Left renal cortex interstitium (tissue), 4 donors: ENCODE measurements at places on chromosomes 4 and X.

DNA sequence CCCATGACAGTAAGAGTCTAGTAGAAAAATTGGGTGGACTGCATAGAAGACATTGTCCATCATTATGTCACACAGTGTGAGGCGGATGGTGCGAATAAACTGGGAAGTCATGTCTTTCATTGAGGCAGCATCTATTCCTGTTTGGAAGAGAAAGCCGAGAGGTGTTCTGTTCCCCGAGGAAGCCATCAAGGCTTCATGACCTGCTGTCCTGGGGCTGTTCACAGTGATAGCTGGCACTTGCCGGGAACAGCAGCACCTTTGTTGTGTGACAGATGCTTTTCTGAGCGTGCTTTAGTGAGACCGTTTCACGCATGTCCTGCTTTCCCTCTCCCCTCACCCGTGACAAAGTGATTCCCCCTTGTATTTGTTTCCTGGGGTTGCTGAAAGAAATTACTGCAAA is 20.3 kb downstream of the RGS12 start:
- DNase-seq: no peak

GRCh38 chrX:153659268-153659667 is 12.3 kb downstream of the DUSP9 start:
- no peak for DNase-seq

- DNase-seq: peak; percentile 63
Measured at GRCh38 chrX:155767051-155767875, 113.9 kb upstream of the VAMP7 start.

DNA sequence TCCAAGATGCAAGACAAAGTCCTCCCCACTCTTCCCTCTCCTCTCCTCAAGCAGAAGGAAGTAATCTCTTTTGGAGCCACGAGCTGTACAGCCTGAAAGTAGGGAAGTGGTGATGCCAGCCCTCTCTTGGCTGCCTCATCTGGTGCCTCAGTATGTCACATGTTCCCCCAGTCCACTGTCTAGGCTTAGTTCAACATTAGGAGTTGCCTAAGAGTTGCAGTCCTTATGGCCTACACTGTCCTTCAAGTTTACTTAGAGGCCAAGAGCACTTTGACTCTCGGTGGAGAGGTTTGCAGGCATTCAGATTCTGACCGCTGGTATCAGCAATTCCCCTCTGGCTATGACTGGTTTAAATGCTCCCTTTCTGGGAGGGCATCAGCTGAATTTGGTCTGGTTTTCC is 735.6 kb downstream of the GLUD2 start:
- DNase-seq: no peak

GRCh38 chr4:168917138-168917779 is 92.8 kb downstream of the CBR4 start:
- DNase-seq: no peak

GRCh38 chr4:1413687-1414479 is 7.6 kb upstream of the NKX1-1 start:
- no peak for DNase-seq

GRCh38 chr4:48153791-48154550 is 19.9 kb upstream of the TXK start:
- no peak for DNase-seq

DNA sequence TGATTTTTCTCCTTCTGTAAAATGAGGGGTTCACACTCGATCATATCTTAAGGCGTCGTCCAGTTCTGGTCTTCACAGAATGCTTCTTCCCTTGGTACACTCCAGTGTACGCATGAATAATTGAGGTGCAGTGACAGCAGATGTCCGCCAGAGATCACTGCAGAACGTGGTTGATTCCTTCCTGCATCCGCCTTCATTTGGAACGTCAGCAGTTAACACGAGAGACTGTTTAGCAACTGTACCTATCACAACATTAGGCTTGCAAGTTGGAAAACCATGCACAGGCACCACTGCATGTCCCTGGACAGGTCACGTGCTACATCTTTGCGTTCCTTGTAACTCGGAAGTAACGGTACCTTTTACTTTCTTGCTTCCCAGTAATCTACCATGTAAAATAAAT is 66.0 kb upstream of the GEMIN8 start:
- no peak for DNase-seq

DNA sequence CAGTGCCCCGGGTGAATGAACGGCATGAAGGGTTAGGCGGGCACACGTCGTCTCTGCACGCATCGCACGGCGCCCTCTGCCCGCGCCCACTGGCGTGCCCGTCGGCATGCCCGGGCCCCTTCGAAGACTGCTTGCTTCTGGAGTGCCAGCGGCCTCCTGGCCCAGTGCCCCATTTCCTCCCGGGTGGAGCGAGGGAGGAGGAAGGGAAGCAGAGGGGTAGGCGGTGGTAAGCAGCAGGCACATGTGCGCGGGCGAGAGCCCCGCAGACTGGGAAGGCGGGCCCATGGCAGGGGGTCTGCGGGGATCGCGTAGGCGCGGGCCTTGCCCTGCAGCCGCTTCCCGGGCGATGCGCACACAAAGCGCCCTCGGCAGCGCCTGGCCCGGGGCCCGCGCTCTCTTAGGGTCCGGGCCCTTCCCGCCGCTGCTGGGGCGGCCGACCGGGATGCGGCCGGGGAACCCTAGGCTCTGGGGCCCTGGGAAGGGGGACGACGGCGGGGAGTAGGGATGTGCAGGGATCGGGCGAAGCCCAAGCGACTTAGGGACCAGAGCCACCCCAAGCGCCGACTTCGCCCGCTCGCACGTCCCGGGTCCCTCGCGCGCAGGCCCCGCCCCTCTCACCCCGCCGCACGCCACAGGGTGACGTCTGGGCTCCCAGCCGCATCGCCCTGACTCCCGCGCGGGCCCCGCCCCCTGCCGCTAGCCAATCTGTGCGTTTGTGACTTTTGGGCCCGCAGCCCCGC is 866 bp upstream of the EMD start:
- DNase-seq: no peak

GRCh38 chrX:153474718-153475117 is 4.3 kb upstream of the HAUS7 start:
- DNase-seq: no peak

- DNase-seq: peak; percentile 32
Measured at GRCh38 chr4:186132577-186133242, 28.2 kb downstream of the FAM149A start.

GRCh38 chr4:185956544-185956940 is 112.4 kb upstream of the TLR3 start:
- DNase-seq: no peak

DNA sequence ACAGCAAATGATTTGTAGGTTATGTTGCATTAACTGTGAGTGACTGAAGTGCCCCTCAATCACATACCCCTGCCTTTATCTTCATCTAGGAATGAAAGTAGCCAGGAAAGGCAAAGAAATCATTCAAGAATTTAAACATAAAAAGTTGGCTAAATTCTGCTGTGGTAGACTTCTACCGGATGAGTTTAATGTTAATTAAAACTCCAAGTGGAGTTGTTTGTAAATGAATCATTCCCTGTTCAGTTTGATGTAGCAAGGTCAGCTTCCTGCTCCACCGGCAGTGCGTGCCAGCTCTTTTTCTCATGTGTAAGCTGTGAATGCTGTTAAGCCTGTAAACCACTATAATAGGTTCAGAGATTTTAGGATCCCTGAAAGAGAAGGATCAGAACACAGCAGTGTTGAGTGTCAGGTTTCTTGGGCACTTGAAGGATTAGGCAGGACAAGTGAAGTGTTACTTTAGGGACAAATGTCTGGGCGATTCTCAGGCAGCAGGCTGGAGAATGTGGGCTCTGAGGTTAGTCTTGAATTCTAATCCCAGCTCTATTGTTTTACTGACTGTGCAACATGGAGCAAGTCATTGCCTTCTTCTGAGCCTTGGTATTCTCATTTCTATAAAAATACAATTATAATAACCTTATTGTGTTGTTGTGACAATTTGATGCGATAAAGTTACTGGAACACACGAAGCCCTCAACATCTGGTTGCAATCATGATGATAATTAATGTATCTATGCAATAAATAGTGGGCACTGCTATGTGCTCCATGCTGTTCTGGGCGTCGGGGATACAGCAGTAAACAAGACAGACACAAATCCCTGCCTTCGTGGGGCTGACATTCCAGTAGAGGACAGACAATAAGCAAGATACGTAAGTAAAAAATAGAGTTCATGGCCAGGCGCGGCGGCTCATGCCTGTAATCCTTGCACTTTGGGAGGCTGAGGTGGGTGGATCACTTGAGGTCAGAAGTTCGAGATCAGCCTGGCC is 112.0 kb downstream of the SHROOM3 start:
- DNase-seq: no peak

DNA sequence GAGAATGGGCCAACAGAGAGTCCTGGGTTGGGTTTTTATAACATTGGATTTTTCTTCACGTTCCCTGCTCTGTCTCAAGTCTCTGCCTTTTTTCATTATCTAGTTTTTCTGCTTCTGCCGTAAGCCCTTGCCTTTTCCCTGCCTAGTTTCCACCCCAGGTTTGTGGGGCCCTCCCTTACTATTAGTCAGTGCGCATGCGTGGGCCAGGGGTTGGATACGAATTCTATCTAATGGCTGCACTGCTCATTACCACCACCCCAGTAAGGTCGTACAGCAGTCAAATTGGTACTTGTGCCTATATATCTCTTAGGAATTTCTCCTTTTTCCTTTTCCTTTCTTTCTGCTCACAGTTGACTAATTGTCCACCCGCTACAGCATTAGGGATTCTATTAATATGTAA is 49.4 kb downstream of the ANXA10 start:
- no peak for DNase-seq

- DNase-seq: no peak
Measured at GRCh38 chr4:40719008-40719623, 30.6 kb upstream of the NSUN7 start.

DNA sequence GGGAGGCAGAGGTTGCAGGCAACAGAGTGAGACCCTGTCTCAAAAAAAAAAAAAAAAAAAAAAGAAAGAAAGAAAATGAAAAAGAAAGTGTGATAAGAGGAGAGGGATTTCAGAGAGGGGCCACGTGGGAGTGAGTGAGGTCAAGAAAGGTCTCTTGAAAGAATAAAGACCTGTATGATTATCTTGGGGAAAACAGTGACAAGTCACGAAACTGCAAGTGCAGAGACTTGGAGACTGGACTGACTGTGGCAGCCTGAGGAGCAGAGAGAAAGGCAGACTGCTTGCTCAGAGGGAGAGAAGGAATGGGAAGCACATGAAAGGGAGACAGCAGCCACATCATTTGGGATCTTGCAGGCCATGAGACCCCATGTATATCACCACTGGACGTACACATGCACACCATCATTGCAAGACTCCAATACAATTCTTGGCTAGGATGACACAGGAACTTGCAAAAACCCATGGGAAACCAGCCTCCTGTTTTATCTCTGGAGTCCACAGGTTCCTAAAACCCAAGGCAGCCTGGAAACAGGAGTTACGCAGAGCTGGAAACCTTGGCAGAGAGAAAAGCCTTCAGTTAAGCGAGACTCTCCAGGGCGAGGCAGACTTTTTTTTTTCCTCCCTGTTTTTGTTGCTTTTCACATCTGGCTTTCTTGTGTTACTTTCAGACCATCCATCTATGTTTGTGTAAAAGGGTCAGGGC is 207.0 kb upstream of the TBL1X start:
- DNase-seq: no peak

- DNase-seq: no peak
Measured at GRCh38 chrX:130715299-130715698, 187.7 kb downstream of the ENOX2 start.

DNA sequence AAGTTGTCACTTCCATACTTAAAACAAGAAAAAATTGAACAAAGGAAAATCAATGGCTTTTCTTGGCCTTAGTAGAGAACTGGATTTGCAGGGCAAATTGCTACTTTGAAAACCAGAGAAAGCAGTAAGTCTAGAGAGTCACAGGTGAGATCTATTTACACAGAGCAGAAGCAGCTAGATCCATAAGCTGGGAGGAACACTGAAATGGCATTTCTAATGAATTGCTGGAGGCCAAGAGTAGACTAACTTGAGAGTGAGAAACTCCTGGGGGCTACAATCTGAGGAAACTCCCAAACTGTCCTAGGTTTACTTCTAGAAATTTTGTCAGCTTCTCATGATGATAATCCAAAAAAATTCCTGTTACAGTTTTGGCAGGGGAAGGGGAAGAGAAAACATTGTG is 133.3 kb downstream of the SPCS3 start:
- DNase-seq: no peak

DNA sequence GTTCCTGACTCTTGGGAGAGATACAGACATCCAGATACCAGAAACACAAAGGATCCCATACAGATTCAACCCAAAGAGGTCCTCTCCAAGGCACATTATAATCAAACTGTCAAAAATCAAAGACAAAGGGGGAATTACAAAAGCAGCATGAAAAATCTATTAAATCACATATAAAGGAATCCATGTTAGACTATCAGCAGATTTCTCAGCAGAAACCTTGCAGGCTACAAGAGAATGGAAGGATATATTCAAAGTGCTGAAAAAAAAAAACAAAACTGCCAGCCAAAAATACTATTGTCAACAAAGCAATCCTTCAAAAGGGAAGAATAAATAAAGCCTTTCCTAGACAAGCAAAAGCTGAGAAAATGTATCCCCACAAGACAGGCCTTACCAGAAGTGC is 14.8 kb upstream of the ADGRL3 start:
- no peak for DNase-seq

- no peak for DNase-seq
Measured at GRCh38 chr4:75557696-75558095, 1.8 kb downstream of the ODAPH start.

DNA sequence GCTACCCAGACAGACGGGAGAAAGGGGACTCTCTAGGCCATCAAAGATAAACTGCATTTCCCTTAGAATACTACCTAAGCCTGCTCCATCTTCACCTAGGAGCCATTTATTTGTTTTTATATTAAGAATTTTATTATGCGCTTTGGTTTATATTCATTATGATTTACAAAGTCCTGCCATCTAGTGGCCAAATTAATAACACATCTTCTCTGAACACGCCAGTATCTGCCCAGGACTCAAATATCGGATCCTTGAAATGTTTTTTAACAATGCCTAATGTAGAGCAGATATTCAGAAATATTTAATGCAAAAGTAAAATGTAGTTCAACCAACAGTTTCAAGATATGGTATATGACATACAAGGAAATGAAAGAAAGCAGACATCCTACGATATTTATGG is 20.8 kb upstream of the PRPS2 start:
- no peak for DNase-seq

DNA sequence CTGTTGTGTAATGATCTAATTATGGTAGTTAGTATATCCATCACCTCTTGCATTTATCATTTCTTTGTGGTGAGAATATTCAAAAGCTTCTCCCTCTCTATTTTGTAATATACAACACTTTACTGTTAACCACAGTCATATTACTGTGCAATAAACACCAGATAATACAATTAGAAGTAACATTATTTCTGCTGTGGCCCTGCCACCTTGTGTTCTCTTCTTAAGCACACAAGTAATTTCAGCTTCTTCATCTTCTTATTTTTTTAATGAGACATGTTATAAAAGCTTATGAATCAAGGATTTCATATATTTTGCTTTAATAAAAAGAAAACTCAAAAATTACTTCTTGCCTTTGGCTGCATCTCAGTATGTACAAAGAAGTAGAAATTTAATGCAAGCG is 675.2 kb upstream of the INTU start:
- DNase-seq: no peak

- DNase-seq: no peak
Measured at GRCh38 chr4:878796-879728, 53.1 kb downstream of the GAK start.

GRCh38 chrX:120304256-120304655 is 7.0 kb downstream of the TMEM255A start:
- DNase-seq: no peak

GRCh38 chrX:38109042-38109898 is 102.9 kb downstream of the SYTL5 start:
- no peak for DNase-seq

GRCh38 chr4:67725132-67725531 is 24.2 kb upstream of the UBA6 start:
- DNase-seq: no peak

GRCh38 chr4:87659247-87659931 is 9.3 kb downstream of the DMP1 start:
- no peak for DNase-seq

- DNase-seq: peak; percentile 87
Measured at GRCh38 chr4:55948726-55949481, at the start of gene CEP135. TSS of gene CEP135 (plus strand) at chr4:55948945. CDS start at chr4:55952131, 3,186 bp downstream.
